ENCODE measurements at places on chromosomes 6 and 20. TPM values are rescaled to one million over a fixed set of nuclear protein-coding genes. Genes with fewer than 3 reads are reported as not detected.

DNA sequence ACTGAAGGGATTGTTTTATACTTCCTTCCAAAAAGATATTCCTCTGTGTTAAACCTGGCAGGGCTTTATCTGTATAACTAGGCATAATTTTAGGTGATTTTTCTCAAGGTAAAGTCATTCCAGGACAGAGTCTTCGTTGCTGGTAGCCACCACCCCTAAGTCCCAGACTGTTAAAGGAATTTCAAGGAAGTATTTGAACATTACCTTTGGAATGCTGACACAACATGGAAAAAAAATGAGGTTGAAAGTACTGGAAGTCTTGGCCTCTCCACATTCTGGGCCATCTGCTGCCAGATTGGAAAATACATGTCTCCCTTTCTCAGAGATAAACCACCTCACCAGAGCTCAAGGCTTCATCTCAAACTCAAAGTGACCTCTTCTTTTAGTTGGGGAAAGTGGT lies 27.0 kb upstream of the ETV7 start:
- peak; percentile 68 for DNase-seq

- DNase-seq = no peak
These were observed 25.8 kb downstream of the MAP7 start for GRCh38 chr6:136524339-136524935.

DNA sequence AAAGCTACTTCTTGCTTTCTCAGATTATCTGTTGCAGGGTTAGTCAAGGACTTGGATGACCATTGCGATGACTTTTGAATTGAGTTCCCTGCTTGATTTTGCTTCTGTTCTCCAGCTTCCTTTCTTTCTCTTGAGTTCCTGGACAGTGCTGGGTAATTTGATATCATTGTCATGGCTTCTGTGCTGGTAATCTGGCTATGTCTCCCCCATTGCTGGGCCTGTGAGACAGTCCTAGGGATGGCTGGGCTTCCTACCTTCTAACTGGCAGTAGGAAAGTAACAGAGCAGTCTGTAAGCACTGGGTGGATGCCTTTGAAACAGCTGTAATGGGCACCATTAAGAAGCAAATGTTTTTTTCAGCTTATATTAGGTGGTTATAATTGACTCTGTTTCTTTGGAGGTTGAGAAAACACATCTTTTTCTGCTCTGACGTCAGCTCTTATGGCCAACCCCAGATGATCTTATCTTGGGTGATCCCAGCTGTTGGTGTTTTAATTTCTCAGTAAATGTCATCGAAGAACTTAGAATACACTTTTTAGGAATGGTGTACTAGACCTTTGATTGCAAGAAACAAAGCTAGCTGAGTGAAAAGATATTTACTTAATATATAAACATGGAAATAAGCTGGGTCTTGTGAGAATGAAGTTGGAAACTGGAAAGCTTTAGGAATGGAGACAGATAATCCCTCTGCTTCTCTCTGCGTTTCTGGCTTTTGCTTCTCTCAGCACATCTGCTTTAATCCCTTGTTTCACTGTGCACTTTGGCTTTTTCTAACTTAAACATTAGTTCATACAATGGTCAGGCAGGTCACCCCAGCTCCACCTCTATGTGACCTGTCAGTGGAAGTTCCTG lies 195.0 kb upstream of the MAN1A1 start:
- no peak for DNase-seq

DNA sequence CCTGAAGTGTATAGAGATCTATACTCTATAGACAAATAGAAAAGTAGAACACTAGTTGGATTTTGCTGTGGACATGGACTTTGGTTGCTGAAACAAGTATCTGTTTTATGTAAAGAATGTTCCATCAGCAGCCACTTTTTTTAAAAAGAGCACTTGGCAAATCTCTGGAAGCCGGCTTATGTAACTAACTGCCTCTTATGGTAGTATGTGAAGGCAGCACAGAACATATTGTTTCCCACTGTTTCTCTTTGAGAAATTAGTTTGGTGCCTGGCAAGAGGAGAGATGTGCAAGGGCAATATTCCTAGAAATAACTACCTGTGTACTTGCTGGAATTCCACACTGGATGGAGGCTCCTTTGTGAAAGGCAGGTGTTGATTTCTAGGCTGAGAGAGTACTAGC lies 242.3 kb upstream of the PREP start:
- DNase-seq = peak; percentile 53

DNA sequence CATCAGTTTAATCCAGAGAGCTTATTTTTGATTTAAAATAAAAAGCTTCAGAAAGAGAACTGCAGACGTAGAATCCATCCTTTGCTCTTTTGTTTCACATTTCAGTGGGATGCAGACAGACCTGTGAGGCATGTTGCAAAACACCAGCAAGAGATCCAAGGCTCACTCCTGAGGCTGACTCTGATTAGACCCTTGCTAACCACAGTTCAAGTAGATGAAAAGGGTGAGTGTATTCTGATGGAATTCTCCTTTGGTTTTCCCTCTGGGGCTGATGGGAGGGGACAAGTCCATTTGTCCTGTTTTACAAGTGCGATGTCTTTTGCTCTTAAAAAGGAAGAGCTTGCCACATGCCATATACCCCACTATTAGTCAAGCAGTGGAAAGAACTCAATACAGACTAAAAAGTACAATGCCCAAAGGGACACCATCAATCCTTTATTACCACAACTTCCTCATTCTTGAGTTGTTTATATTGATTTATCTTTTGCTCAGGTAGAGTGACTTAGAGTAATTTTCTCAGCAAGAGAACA lies 772.7 kb downstream of the MAFB start:
- DNase-seq = no peak

DNA sequence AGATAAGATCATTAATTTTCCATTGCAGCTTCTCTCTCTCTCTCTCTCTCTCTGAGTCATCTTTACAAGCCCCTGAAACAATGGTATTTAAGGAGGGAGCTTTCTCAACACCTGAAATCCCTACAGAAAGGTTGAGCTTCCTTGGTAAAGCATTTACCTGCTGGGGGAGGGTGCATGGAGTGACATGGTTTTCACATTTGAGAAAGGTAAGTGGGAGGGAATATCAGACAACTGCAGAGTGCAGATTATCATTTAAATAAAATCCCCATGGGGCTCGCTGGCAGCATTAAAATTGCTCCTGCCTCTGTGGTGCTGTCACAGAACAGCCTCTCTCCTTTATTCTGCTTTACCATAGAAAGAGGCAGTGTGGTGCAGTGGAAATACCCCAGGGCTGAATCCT lies 10.3 kb upstream of the PDYN start:
- DNase-seq = no peak

DNA sequence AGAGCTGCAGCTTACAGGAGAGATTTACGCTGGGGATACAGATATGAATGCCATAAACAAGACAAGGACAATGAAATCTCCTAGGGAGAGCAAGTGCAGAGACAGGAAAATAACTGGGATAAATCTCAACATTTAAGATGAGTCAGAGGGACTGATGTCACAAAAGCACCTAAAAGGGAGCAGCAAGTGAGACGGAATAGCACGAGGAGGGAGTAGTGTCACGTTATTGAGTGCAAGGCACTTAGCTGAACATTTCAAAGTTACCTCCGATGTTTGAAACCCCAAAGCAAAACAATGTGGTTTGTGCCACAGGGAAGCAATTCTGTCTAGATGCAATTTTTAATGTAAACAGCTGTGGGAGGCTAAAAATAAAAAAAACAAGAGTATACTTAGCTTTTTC lies 1131.7 kb upstream of the EYS start:
- DNase-seq = no peak

- DNase-seq = no peak
These were observed 218.6 kb upstream of the UFL1 start for GRCh38 chr6:96302991-96303390.

- no peak for DNase-seq
These were observed 150.7 kb downstream of the DOK5 start for GRCh38 chr20:54626126-54626525.

DNA sequence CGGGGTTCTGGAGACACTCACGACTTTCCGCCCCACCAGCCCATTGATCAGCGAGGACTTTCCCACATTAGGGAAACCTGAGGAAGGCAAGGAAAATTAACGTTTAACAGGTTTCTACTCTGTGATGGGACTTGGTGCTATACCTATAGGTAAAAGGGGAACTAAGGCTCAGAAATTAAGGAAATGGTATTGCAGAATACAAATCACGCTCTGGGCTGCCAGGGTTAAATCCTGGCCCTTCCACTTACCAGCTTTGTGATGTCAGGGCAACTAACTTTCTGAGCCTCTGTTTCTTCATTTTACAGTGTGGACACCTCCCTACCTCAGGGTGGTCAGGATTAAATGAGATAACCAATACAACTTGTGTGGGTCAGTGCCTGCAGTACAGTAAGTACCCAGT lies 8.8 kb downstream of the GNL1 start:
- DNase-seq = no peak

DNA sequence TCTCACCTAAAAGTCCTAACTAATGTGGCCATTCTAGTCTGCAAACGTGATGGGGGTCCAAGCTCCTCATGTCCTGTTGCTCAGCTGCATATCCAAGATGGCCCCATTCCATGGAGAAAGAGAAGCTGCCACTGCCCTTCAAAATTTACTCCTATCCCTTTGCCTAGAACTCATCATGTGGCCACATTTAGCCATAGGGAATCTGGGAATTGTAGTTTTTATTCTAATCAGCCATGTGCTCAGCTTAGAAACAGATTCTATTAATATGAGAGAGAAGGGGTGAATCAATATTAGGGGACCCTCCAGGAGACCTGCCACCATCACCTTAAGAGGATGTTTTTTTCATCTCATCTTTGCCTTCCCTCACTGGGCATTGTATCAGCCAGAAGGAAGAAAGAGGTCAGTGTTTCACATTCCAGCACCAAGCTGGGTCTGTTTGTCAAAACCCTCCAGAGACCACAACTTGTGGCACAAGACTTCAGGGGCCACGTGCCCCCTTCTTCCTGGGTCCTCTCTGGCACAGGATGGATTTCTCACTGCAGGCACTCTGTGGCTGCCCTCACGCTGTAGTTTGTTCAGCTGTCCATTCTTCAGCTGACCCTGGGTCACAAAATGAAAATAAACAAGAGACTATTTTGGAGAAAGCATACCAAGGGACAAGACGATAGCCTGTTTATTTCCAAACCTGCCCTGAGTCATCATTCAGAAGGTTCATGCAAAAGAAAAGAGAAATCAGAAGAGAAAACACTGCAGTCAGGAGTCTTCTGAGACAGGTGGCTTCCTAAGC lies 172.0 kb downstream of the EYA2 start:
- DNase-seq = no peak

- DNase-seq = no peak
These were observed 70.5 kb upstream of the SLCO4A1 start for GRCh38 chr20:62571669-62572344.

DNA sequence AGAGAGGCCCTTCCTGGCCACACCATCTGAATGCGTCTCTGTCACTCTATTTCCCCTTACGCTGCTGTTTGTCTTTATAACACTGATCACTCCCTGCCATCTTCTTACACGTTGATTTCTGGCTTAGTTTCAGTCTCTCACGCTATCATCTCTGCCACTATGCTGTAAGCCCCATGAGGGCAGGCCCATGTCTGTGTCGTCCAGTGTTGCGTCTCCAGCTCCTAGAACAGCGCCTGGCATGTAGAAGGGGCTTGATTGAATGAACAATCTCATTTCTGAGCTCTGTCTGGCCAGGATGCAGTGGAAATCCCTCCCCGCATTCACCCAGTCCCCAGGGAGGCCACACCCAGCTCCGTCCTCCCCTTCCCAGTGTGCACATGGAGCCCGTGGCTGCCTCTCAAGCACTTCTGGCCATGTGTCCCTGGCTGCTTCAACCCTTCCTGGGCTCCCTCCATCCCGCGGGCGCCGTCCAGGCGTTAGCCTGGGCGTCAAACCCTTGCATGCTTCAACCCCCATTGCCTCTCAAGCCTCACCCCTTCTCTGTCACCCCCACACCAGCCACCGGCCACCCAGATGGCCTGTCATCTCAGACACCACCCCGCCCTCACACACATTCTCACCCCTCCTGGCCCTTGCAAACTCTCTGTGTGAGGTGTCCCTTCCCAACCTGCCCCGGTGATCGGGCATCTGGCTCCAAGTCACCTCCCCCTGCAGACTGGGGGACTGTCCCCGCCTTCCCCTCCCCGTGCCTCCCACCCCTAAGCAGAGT lies 71.1 kb downstream of the SRC start:
- DNase-seq = no peak

- no peak for DNase-seq
These were observed 51.7 kb upstream of the ADGRF4 start for GRCh38 chr6:47646689-47647088.

DNA sequence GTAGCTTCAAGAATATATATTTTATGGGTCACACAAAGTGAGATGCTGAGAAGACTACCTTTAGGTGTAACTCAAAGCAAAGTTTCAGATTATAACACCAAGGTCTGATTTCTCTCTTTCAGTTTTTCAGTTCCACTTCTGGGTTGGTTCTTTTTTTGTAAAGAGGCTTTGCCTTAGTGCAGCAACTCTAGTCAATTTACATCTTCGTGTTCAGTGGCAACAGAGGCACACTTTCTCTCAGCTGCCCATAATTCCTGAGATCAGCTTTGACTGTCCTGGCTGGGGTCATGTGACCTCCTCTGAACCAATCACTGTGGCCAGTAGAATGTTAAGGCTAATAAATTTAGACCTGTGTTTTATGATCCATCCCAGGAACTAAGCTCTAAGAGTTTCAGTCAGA lies 120.2 kb downstream of the TINAG start:
- DNase-seq = no peak

- DNase-seq = no peak
These were observed 54.3 kb downstream of the ADGRF5 start for GRCh38 chr6:46867411-46867810.

DNA sequence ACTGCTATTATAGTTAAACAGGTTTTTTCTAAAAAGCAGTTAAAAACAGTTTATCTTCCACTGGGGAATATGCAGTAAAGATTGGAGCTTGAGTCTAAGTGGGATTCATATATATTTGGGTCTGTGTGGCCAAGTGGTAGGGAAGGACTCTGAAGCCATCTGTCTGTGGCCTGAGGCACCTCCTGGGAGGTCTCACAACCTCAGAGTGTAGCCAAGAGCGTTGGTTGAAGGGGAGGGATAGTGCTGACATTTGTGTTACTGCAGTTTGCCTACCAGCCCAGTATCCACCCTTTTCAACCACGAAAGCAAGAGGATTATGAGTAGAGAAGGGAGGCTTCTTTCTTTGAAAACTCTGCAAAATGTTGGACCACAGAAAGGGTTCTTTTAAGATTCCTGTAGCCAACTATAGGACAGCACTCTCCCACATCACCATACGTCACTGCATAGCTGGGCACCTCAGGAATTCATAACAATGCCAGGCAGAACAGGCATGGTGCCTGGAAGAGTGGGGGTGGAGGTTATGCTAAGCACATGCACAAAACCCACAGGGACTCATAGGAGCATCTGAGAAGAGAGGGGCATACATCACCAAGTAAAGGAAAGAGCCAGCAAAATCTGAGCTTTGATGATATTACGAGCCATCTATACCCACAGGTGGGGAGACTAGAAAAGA lies 90.5 kb upstream of the HEY2 start:
- DNase-seq = peak; percentile 5

DNA sequence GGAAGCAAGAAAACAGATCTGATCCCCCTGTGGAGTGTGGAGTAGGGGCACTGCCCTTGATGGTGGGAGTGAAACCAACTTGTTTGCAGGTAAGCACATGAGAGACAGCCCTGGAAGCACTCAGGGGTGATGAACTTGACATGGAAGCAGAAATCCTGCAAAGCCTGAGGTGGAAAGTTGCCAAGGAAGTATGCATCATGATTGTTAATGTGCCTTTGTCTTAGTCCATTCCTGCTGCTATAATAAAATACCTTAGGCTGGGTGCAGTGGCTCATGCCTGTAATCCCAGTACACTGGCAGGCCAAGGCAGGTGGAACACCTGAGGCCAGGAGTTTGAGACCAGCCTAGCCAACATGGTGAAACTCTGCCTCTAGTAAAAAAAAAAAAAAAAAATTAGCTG lies 40.2 kb upstream of the IFNGR1 start:
- no peak for DNase-seq

Gene COL11A2
- 5.3 TPM for polyA plus RNA-seq

Gene GNAS-AS1
- polyA plus RNA-seq = 0.40 TPM

Gene ECT2L
- polyA plus RNA-seq = 0.13 TPM

Gene EBF4
- 12.2 TPM for polyA plus RNA-seq

Gene DLK2
- 2.3 TPM for polyA plus RNA-seq
